ENCODE measurements at places on chromosomes 11 and 22.

- DNase-seq, result no peak
Observed at GRCh38 chr11:67136156-67136555, 17.1 kb downstream of the KDM2A start.

- no peak for DNase-seq
Observed at GRCh38 chr11:10902301-10903063, 44.6 kb upstream of the ZBED5 start.

- DNase-seq, result no peak
Observed at GRCh38 chr11:111176603-111177002, 68.9 kb upstream of the POU2AF2 start.

- peak; percentile 69 for DNase-seq
Observed at GRCh38 chr22:19419464-19420178, 11.9 kb downstream of the HIRA start.

DNA sequence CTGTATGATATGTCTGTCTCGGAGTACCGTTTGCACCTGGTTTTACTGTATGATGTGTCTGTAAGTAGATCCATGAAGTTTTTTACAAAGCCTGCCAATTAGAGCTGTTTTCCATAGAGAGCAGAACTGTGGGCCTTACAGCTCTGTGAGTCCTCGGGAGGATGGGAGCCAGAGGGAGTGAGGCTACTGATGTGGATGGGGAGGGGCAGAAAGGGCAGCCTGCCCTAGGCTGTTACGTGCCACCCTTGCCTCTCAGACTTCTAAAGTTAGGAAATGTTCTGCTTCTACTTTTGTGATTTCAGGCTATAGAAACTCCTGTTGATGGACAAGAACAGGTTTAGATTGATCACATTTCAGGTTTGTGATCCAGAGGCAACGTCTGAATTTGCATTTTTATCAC, 105.2 kb downstream of the PPP6R3 start:
- no peak for DNase-seq

- no peak for DNase-seq
Observed at GRCh38 chr11:61700212-61700611, 20.0 kb downstream of the DAGLA start.

GRCh38 chr22:38963872-38964271, 6.5 kb downstream of the APOBEC3A start:
- no peak for DNase-seq

GRCh38 chr11:59822989-59823566, 12.5 kb upstream of the MRPL16 start:
- DNase-seq, result peak; percentile 19

DNA sequence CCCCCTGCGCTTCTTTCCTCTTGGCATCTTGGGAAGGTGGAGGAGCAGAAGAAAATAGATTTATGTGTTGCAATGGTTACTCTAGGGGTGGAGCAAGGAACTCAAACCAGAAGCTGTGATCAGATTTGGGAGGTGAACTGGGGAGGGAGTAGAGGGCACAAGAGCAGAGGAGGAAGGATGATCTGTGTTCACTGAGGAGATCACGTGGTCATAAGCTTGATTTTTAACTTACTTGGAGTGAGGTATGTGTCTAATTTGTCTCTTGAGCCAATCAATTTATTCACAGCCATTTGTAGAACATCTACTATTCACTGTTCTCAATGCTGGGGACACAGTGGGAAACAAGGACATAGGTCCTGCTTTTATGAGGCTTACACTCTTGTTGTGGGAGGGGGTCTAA, 24.8 kb upstream of the CD82 start:
- no peak for DNase-seq

DNA sequence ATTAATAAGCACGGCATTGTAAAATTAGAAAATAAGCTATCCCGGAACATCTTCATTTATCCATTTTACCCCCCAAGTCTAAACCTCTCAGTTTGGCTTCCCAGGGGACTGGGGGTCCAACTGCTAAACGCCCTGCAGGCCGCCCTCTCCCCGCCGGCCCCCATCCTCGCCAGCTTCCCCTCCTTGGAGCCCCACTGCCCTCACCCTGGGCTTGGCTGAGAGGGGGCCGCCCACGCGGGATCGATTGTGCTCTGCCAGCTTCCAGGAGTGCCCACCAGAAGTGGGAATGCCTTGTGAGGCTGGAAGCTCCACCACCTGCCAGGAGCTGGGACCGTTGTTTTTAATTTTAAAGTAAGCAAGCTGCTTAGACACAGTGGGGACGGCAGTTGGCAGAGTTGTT, 353.5 kb downstream of the TBC1D22A start:
- DNase-seq, result no peak

DNA sequence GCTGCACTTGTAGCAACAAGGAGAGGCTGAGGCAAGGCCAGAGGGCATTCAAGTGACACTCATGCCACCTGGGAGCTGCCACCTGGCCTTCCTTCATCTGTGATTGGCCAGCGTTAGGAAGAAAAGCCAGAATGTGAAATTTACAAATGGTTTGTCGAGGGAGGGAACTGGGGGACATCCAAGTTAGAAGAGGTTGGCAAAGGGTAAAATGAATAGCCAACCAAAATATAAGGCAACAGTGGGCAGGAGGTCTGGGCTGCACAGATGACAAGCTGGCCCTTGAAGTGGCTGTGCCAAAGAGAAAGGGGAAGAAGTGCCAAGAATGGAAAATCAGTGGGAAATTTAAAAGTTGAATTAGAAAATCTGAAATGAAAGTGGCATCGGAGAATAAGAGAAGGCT, 221.4 kb downstream of the C11orf91 start:
- no peak for DNase-seq

DNA sequence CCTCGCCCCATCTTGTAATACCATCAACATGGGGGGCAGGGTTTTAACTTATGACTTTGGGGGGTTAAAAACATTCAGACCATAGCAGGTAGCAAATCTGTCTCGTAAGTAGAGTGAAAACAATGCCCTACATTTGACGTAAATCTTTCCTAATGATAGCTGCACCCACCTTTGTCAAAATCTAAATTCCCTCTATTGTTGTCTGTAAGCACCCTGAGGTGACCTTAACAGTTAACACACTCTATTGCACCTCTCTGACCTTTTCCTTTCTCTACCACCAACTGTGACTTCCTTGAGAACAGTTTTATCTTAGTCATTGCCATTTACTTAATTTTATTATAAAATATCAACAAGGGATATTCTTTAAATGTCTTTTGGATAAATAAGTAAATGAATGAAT, 1024.9 kb upstream of the CNTN5 start:
- no peak for DNase-seq

DNA sequence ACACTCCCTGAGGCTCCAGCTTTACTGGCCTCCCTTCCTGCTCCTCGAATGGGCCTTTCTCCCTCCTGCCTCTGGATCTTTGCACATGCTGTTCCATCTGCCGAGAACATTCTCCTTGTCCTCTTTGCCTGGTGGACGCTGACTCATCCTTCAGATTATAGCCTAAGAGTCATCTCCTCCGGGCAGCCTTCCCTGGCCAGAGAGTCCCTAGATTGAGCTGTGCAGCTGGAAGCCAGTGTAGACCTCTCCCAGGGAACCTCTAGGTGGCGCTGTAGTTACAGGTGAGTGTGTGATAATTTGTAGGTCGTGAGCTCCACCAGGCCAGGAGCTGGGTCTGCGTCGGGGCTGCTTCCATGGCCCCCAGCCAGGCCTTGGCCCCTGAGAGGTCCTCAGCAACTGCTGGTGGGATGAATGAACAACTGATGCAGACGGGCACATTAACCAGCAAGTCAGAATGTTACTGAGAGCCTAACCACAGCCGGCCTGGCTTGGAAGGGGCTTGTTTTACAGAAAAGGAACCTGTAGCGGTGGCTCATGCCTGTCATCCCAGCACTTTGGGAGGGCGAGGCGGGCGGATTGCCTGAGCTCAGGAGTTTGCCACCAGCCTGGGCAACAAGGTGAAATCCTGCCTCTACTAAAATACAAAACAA, 8.7 kb downstream of the PNPLA5 start:
- DNase-seq, result peak; percentile 36

DNA sequence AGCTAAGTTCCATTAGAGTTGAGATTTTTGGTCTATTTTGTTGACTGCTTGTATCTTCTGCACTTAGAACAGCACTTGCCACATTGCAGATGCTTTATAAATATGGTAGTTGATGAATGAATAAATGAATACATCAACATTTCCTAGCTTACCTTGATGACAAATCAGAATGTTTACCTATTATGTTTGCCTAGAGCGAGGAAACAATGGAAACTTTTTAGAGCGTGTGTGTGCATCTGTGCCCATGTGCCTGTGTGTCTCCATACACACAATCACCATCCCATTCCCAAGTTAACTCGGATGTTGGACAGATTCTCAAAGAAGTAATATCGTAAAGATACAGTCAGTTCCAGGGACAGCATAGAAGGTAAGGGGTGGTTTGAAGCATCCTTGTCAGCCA, 139.1 kb downstream of the DBX1 start:
- DNase-seq, result no peak

DNA sequence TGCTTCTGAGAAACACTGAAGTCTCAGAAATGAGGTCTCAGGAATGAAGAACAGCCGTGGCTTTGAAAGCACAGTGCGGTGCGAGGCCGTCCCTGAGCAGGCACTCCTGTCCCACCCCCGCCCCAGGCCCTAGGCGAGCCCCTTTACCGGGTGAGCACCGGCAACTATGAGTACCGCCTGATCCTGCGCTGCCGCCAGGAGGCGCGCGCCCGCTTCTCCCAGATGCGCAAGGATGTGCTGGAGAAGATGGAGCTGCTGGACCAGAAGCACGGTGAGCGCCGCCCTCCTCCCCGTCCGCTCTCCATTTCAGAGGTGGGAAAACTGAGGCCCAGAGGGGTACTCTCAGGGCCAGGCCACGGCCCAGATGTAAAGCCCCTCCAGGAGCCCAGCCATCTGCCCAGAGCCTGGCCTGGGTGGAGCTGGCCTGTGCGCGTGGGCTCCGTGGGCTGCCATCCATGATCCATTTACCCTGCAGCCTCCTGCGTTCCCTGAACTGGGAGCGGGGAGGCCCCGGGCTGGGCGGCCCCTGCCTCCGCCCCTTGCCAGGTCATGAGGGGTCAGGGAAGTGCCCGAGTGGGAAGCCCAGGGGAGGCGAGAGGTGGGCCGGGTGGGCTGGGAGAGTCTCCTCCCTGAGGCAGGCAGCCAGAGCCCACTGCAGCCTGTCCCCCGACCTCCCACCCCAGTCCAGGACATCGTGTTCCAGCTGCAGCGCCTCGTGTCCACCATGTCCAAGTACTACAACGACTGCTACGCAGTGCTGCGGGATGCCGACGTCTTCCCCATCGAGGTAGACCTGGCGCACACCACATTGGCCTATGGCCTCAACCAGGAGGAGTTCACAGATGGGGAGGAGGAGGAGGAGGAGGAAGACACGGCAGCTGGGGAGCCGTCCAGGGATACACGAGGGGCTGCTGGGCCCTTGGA, 9.5 kb downstream of the SLC16A8 start:
- no peak for DNase-seq

- no peak for DNase-seq
Observed at GRCh38 chr22:26494506-26494905, 10.8 kb downstream of the SRRD start.

DNA sequence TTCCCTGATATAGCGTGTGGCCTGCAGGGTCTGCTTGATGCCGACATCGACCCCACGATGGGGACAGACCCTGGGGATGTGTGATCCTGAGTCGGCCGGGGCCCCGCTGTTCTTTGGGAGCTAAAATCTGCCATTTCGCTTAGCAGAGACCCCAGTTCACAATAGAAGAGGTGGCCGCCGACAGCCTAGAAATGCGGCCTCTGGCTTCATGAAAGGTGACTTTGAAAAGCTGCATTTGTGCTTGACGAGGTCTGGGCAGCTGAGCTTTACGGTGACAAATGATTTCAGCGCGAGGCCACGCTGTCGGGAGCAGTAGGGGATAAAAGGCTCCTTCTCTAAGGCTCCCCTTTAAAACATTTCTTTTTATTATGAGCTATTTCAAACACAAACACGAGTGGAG, 71.7 kb downstream of the RPS6KA4 start:
- DNase-seq, result no peak

DNA sequence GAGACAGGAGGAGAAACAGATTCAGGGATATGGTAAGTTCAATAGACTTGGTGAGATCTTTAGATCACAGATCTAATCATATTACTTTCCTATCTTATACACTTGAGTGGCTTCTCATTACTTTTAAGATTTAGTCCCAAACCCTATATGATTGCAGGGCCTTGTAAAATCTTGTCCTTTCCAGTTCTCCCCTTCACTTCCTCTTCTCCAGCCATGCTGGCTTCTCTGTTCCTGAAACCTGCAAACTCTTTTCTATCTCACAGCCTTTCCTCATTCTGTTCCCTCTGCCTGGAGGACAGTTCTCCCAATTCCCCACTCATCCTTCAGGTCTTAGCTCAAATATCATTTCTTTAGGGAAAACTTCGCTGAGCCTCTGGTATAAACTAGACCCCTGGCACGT, 65.9 kb upstream of the BIRC3 start:
- DNase-seq, result no peak

GRCh38 chr11:98967005-98967404, 53.7 kb upstream of the CNTN5 start:
- DNase-seq, result no peak

DNA sequence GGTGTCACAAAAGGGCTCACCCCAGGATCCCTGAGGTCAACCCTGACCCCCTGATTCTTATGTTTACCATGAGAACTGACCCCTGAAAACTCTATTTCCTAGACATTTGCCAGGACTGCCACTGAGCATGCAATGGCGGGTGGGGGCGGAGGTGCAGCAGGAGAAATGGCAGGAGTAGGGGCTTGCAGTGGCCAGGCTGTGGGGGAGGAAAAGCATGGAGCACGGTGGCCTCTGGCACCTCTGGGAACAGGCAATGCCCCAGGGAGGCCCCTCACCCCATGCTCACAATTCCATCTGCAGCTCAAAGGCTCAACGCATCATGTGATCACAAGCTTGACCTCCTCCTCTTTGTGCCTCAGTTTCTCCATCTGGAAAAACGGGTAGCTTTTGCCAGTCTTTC, 46.5 kb upstream of the FGF3 start:
- DNase-seq, result no peak

DNA sequence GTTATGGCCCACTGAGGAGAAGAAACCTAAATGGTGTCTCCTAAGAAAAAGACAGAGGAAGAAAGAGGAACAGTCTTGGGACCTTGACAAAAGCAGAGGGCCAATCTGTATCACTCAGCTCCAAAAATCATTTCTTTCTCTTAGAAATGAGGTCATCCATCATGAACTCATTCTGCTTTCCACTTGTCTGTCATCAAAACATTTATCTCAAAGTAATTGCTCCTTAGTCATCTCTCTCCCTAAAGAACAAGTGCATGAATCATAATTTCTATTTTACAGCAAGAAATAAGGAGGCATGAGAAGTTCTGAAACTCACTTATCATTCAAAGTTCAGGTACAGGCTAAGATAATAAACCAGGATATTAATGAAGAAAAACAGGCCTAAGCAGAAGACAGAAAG, 375.6 kb downstream of the KCNA4 start:
- no peak for DNase-seq

GRCh38 chr22:43114958-43115357, 4.4 kb downstream of the BIK start:
- no peak for DNase-seq

Data from T-helper 2 cell treated with Interferon-gamma antibody and Interleukin-4, amounts not matched to agents 5 μg/mL and 100 μg/mL, for 36 hours (primary cell).